ENCODE measurements at places on chromosomes 16 and 17.
A peak's percentile ranks its signal among the peaks of the same experiment; 100 is the strongest.

GRCh38 chr16:1374418-1375297 is 22.9 kb downstream of the GNPTG start:
- DNase-seq = no peak

DNA sequence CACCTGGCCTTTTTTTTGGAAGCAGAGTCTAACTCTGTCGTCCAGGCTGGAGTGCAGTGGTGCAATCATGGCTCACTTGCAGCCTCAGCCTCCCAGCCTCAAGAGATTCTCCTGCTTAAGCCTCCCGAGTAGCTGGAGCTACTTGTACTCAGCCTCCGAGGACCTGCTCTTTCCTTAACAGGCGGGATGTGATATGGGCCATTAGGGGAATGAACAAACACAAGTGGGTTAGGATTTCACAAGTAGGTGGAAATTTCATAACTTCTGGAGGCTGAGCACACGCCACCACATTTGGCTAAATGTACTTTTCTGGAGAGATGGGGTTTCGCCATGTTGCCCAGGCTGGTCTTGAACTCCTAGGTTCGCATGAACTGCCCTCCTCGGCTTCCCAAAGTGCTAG is 4.1 kb downstream of the PAM16 start:
- DNase-seq = peak; percentile 88

- DNase-seq = no peak
Measured at GRCh38 chr17:40497695-40498094, 3.7 kb downstream of the TNS4 start.

DNA sequence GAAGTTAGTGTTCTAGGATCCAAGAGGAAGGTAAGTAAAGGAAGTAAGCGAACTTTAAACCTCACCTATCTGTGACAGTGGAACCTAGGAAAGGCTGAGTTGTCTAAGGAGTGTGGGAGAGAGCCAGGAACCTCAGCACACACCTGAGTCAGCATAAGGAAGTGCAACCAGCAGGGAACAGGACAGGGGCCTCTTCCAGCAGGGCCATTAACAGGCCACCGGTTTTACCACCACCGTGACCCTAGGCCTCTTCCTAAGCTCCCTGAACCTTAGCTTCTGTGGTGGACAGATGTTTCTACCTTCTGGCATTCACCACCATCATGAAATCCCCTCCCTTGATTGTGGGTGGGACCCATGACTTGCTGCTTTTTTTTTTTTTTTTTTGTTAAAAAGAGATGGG is 26.7 kb upstream of the GPATCH8 start:
- no peak for DNase-seq

DNA sequence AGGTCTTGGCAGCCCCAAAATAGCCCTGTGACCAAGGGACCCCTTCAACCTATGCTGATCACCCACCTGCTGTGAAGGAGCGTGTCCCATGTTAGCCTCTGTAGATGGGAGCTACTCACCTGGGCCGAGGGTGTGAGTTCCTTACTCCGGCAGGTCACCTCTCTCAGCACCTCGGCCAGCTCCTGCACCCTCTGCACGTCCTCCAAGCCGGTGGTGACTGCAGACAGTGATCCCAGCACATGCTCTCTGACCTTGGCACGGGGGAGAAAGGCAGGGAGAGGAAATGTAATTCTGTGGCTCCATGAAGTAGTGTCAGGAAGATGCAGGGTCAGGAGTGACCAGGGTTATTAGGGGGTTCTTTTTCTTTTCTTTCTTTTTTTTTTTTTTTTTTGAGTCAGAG is 67.7 kb upstream of the BCO1 start:
- DNase-seq = no peak

DNA sequence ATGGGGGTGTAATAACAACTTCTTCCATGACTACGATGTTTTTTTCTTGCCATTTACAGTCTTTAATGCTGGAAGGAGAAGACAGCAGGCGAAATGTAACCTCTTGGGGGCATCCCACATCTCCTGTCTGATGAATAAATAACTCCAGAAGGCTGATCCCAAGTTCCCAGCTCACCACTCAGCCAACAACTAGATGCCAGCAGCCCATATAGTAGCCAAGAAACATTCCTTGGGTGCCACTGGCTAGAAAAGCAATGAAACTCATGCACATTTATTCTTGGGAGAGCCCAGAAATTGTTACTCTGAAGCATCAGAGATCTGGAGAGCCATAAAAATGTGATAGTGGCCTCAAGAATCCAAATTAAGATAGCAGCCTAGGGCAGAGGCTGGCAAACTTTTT is 22.7 kb upstream of the TMEM101 start:
- no peak for DNase-seq

DNA sequence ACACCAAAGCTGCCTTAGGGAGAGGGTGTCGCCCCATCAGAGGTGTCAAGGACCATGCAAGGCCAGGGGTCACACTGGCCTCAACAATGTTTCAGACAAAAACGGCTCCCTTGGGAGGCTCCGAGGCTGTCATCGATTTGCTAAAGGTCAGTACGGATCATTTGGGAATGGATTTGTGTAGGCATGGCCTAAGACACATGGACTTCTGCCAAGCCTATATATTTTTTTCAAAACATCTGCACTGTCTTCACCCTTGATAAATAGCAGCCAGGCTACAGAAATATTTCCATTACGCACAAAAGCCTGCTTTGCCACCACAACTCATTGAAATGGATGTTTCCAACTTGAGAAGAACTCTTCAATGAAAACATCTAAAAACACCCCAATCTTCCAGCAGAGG is 10.3 kb downstream of the CUEDC1 start:
- no peak for DNase-seq

- DNase-seq = no peak
Measured at GRCh38 chr17:2222901-2223616, 80.5 kb downstream of the SMG6 start.

GRCh38 chr16:55091213-55091870 is 160.7 kb downstream of the IRX5 start:
- no peak for DNase-seq

DNA sequence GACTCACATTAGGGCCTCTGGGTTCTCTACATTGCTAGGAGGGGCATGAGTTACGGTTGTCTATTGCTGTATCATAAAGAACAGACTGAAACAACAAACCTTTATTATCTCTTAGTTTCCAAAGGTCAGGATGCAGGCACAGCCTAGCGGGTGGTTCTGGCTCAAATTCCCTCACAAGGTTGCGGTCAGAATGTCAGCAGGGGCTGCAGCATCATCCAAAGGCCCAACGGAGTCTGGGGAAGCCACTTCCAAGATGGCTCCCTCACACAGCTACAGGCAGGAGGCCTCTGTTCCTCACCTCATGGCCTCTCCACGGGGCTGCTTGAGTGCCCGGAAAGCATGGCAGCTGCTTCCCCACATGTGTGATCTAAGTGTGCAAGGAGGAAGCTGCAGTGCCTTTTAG is 29.6 kb upstream of the ZFPM1 start:
- DNase-seq = peak; percentile 30

- DNase-seq = no peak
Measured at GRCh38 chr16:65600629-65601028, 478.8 kb upstream of the CDH11 start.

DNA sequence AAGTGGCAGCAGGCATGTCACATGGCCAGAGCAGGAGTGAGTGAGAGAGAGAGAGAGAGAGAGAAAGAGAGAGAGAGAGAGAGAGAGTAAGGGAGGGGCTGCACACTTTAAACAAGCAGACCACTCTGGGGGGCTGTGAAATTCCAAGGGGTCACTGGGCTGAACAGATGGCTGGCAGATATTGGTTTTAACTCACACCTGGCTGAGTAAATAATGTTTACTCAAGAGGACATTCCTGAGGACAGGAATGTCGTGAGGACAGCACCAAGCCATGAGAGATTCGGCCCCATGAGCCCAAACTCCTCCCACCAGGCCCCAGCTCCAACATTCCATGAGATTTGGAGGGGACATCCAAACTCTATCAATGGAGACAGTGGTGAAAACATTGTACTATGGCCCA is 269.7 kb downstream of the CBLN1 start:
- DNase-seq = no peak

- DNase-seq = peak; percentile 87
Measured at GRCh38 chr16:80580109-80580832, 39.5 kb downstream of the DYNLRB2 start.

DNA sequence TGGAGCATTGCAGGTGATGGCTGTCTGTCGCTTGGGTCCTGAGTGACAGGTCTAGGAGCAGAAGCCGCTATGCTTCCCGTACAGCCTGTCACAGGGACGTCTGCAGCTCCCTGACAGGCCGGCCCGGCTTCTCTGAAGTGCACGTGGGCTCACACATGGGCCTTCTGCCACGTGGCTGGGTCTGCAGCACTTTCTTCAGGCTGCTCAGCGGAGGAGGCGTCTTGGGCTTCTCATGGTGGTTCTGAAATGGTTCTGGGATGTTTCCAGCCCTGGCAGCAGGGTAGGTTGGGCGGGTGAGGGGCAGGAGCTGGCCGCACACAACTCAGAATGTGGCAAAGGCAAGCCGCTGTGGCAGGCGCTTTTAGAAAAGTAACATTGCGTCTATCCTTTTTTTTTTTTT is 80.3 kb upstream of the ZNF750 start:
- DNase-seq = no peak

- DNase-seq = no peak
Measured at GRCh38 chr17:30520436-30520835, 43.2 kb downstream of the GOSR1 start.

DNA sequence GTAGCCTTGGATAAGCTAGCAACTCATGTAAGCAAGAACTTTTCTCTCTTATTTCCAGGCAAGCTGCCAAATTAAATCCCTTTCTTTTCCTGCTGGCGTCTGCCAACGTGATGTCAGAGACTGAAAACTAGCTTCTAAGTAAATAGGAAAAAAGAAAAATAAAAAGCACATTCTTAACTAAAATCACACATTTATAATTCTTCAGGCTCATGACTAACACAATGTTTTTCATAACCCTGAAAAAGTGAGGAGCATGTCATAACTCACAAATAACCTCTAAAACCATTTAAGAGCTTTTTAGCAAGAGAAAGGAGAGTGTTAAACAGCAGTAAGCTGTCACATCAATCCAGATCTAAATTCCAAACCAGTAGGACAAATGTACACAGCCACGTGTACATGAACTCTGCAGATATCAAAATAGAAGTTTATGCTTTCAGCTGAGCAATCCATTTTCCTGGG is 110.0 kb downstream of the N4BP1 start:
- DNase-seq = no peak

DNA sequence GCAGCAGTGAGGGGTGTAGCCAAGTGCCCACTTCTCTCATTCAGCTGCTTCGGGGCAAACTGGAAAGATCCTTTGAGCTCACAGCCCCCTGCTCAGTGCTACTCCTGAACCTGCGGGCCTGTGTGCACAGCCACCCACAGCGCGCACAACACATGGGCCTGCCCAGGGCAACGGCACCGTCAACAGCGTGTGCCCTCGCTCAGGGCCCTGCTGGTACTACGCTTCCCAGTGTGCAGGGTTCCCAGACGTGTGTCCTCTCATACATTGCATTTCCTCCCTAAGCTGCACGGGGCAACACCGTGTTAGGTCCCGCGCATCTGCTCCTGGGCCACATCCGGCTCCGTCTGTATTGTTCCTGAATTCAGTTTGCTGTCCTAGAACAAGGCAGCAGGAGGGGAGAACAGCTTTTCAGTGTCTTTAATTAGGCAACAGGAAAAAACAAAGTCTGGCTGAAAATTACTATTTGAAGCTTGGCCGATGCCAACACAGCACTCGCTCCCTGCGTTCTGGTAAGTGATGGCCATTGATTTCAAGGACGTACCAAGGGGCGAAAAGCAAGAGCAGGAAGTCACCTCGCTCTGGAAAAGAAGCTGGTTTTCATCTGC is 15.2 kb downstream of the MRM3 start:
- no peak for DNase-seq

DNA sequence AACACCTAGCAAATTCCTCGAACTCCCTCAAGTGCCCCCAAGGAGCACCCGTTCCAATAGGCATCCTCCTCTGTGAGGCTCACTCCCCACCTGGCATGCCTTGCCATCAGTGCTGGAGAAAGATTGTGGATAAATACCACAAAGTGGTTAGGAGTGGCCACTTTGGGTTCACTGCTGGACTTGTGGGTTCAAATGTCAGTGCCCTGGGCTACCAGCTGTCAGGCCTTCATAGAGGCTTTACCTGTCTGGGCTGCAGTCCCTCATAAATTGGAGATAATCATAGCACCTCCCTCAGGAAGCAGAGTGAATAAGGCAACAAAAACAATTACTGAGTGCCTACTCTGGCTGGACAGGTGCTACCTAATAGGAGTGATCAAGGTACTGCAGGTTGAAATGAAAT is 1.5 kb upstream of the SYT17 start:
- DNase-seq = no peak

- DNase-seq = peak; percentile 75
Measured at GRCh38 chr17:64707050-64707591, 45.0 kb upstream of the SMURF2 start.

- DNase-seq = peak; percentile 19
Measured at GRCh38 chr17:16214190-16215001, 938 bp downstream of the NCOR1 start.

DNA sequence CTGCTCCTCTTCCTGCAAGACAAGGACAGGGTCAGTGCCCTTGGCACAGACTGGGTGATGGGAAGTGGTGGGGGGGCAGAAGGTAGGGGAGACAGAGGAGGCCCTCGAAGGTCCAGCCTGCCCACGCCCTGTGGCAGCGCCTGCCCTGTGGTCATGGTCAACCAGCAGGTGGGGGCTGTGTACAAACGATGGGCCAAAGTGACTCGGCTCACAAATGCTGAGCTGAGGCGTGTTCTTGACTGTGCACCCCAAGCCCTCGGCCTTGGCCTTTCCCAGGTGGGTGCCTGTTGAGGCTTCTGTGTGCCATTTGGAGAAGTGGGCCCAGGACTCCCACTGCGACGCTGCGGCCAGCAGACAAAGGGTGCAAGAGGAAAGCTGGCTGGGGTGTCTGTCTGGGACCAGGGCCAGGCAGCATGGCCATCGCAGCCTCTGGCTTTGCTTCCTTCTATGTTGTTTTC is 22.6 kb downstream of the MXRA7 start:
- DNase-seq = no peak

DNA sequence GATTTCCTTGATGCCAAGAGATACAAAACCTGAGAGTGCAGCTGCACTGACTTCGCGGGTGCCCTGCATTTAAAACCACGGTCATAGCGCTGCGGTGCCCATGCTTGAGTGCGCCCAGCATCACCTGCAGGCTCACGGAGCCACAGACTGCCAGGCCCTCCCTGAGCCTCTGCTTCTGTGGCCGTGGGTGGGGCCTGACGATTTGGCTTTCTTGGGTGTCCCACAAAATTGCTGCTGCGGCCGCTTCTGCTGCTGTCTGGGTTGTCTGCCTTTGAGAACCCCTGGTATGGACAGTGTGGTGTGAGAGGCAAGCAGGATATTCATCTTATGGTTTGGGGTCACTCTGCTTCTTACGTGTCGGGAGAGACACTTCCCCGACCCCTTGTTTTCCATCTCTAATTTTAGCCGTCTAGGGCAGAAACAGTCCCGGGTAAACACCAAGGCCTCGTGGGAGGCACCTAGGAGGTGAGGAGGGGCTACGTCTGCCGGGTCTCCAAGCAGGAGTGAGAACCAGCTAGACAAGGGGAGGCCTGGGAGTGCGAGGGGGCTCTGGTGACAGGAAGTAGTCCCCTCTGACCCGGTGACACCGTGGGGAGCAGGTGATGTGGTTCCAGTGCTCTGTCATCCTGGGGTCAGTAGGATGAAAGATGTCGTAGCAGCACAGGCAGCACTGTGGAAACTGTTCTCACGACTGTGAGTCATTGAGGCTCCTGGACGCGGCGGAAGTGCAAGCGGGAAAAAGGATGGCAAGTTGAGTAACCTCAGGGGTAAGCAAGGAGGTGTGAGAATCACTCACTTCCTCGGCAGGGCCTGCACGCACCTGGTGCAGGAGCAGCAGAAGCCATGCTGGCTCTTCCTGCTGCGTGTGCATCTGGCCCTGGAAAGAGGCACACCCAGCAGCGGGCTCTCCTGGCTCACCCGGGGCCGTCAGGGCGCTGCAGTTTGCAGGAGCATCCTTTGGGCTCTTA is 176.3 kb downstream of the RPTOR start:
- no peak for DNase-seq

- no peak for DNase-seq
Measured at GRCh38 chr17:67056746-67057490, 12.6 kb downstream of the CACNG1 start.

Data from MV-4-11 (cell line).